ENCODE measurements at places on chromosomes 6 and 20.

DNA sequence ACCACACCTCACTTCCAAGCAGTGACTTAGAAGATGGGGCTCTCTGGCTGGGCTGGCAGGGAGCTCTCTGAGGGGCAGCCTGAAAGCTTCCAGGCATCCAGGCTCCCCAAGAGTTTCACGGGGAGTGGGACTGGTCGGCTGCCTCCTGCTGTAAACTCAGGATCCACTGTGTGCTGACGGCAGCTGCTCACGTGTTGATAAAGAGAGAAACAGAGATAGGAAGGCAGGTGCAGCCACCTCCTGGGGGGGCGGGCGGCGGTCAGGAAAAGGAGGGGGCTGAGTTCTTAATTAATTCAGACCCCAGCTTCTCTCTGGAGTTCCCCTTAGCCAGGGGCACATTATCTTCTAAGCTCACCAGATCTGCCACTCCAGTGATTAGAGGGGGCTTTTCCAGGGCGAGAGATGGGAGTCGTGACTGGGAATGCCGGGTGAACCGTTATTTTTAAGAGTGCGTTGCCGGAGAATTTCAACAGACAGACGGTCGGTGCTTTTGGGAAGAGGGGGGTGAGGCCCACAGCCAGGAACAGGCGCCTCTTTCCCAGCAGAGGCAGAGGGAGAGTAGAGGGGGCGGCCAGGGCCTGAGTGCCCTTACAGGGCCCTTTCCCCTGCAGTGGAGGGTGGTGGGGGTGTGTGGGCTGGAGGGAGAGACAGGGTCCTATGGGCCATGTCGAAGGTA is 70.9 kb downstream of the CD40 start:
- no peak for DNase-seq

GRCh38 chr20:50843331-50844276 is 48.7 kb downstream of the BCAS4 start:
- DNase-seq: no peak

- no peak for DNase-seq
Measured at GRCh38 chr6:70520575-70520974, 46.2 kb upstream of the SDHAF4 start.

DNA sequence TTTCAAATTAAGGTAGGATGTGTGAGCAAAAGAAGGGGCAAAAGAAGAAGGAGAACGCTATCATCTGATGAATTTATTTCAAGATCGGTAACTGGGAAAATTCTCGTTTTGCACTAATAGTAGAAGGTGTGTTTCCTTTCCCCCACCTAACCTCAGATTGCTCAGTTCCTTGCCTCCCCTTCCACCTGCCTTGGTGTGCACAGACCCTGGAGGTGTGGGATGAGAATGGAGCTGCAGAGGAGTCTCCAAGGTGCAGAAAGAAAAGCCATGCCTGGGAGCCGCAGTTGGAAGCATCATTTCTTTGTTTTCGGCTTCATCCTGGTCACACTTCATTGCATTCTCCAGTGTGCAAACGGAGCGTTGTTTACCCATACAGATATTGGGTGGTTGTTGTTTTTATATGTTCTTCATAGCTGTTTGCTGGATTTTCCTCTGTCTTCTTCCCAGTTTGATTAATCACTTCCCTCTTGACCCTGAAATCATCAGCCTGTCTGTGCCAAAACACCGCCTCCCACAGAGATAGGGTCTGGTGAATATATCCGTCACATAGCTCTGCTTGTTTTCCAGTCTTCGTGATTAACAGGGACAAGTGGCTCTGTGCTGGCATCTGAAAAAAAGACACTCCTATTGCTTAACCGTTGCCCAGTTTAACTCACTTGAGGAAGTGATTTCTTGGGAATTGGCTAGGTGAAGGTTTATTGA is 40.2 kb upstream of the NEDD9 start:
- no peak for DNase-seq

DNA sequence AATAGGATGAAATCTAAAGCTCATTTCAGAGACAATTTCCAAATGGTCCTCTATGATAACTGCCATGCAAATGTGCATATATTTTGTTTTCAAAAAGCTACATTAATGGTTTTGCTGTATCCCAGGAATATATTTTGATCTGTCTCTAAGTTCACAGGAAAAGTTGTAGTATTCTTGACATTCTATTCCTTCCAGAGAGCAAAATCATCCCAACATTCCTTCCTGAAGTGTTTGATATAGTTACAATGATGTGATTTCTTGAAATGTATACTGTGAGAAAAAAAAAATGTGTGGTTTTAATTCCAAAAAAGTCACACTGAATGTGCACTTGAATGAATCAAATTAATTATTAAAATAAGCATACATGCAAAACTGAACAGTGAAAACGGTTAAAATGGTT is 996.0 kb upstream of the CITED2 start:
- DNase-seq: no peak

GRCh38 chr6:16419636-16420336 is 181.4 kb downstream of the GMPR start:
- no peak for DNase-seq

DNA sequence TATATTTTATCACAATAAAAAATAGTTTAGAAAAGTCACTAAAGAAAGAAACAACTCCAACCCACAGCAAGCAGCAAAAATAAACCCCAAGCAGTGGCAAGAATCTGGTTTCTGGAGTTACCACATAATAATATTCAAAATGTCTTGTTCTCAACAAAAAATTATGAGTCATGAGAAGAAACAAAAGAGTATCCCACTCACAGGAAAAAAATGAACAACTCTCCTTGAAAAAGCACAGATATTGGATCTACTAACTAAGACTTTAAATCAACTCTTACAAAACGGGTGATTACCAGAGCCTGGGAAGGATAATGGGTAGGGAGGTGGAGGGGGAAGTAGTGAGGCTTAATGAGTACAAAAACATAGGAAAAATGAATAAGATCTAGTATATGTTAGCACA is 425.6 kb downstream of the PLCB1 start:
- no peak for DNase-seq

GRCh38 chr6:133898263-133898662 is 9.3 kb downstream of the TCF21 start:
- DNase-seq: no peak

GRCh38 chr6:154786144-154786868 is 53.1 kb downstream of the SCAF8 start:
- no peak for DNase-seq

- no peak for DNase-seq
Measured at GRCh38 chr6:153044295-153044694, 41.8 kb upstream of the MTRF1L start.

Measured in NCI-H1048 (cell line).